Stimulated activated CD8-positive, alpha-beta memory T cell treated with anti-CD3 and anti-CD28 coated beads, Interleukin-2, amount 100 ng/mL, for 48 hours (primary cell): ENCODE measurements at places on chromosomes 7 and 10.

DNA sequence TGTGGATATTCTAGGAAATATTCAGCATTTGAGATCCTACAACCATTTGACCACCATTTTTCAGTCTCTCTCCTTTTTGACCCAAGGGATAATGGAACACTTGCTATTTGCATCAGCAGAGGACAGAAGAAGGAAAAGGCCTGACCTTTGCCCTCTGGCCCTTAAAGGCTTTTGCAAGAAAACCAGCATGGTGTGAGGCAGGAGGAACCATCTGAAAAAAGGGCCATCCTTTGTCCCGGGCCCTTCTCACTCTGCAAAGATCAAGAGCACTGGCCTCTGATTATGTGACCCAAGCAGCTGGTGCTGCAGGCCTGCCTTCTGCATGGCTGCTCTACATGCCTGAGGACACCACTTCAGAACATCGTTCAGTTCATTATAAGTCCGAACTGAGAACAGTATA is 133.3 kb upstream of the STK17A start:
- no peak for DNase-seq

DNA sequence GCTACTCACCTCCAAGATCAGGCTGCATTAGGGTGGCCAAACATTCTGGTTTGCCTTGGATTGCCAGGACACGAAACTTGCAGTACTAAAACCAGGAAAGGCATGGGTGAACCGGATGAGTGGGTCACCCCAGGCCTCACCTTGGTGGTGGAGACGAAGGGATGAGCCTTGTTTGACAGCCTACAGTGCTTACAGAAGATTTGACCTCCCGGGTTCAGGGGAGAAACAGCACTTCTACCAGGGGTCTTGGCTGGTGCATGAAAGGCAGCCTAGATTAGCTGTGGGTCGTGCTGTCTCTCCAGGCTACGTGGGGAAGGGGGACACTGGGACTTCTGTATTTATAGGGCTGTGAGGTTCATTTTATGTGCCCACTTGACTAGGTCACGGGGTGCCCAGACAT is 469.8 kb downstream of the PLXNA4 start:
- DNase-seq = no peak

DNA sequence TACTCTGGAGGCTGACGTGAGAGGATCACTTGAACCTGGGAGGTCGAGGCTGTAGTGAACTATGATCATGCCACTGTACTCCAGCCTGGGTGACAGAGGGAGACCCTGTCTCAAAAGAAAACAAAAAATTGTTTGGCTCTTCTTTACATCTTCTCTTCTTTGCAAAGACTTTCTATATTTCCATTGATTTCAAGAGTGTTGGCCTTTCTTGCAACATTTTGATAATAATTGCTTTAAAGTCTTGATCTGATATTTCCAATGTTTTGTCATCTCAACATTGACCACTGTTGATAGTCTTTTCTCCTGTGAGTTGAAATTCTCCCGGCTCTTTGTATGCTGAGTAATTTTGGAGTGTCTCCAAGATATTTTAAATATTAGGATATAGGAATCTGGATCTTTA is 17.8 kb upstream of the CLDN4 start:
- DNase-seq = no peak

DNA sequence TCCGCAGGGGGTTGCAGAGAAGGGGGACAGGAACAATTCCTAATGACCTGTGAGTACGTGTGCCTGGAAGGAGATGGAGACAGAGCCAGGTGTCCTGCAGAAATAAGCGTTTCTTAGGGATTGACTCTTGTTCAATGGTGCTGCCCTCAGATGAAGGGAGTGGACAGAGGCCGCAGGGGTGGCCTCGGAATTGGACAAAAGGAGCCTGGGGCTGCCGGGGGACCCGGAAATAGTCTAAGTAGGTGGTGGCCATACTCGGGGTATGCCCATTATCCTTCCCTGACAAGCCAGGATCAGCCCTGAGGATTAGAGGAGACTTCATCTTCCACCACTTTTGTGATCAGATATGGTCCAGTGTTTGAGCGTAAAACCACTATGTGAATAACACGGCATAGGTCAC is 39.2 kb downstream of the ELFN1 start:
- no peak for DNase-seq

DNA sequence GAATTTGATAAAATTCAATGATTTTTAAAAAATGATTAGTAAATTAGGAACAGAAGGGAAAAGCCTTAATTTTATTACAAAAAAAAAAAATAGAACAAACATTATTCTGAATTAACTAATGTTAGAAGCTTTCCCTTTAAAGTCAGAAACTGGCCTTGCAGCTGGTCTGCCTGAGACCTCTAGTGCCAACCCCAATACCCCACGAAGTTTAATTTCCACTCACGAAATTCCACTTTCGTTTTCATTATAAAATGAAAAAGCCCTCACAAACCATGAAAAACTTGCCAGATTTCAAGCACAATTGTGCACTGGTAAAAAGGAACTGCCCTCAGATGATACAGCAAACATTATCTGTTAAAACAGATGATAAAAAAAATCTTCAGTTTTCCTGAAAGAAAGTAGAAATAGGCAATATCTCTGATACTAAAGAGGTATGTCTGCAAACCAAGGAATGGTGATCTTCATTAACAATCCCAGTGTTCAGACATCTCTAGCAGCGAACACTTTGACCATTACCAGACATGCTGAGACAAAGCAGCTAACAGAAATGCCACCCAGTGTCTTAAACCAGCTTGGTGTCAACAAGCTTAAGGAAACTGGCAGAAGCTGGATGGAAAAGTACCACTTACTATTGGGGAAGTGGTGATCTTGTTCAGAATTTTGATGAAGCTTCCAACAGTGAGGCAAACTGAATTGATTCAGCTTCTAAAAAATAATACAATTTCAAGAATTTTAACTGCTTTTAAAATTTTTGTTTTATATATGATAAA is 80.2 kb downstream of the PALS2 start:
- no peak for DNase-seq

DNA sequence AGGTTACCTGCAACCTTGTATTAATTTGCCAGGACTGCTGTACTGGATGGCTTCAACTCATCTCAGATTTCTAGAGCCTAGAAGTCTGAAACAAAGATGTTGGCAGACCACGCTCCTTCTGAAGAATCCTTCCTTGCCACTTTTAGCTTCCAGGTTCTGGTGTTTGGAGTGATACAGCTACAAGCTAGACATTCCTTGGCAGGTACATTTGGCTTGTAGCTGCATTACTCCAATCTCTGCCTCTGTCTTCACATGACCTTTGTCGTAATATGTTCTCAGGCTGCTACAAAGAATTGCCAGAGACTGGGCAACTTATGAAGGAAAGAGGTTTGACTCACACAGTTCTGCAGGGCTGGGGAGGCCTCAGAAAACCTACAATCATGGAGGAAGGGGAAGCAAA is 146.3 kb downstream of the GALNT17 start:
- no peak for DNase-seq

- no peak for DNase-seq
Measured at GRCh38 chr10:78199759-78200158, 166.1 kb downstream of the RPS24 start.

- no peak for DNase-seq
Measured at GRCh38 chr7:128217030-128217805, 23.9 kb upstream of the LEP start.

- DNase-seq = no peak
Measured at GRCh38 chr10:86177537-86178155, 188.9 kb downstream of the GRID1 start.

GRCh38 chr7:47191876-47192291 is 390.0 kb downstream of the TNS3 start:
- DNase-seq = no peak

DNA sequence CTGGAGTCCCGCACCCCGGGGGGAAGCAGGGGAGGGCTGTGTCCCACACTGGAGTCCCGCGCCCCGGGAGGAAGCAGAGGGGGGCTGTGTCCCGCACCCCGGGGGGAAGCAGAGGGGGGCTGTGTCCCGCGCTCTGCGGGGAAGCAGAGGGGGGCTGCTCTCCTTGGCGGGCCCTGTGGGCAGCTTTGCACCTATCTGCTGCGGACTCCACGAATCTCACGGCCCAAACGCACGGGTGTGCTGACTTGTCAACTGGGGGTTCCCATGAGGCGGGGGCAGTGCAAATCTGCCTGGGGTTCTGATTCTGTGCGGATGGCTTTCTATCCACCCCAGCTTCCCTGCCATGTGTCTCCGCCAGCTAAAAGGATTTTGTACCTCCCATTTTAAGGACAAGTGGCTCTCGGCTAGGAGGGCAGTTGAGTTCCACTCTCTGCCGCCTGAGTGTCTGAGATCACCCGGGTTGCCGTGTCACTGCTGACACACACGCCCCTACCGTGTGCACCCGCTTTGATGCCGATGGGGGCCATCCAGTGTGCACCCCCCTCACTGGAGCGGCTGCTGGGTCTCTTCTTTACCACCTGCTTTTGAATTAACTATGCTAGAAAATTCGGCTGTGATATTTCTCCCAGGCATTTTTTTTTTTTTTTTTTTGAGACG is 20.5 kb downstream of the GPER1 start:
- no peak for DNase-seq

DNA sequence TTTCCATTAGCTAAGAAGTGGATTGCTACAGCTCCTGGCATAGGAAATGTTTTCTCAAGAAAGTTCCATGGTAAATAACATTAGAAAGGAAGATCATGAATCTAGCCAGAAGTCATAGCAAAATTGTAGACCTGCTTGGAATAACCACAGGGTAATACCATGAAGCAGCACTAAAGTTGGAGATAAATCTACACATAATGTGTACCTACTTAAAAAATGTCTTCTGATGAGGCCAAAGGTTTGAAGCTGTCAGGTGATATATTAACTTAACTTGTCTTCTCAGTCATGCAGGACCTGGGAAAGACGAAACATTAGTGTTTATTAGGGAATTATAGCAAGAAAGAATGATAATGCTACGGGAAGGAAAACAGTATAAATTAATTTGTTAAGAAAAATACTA is 6.3 kb downstream of the CISD1 start:
- DNase-seq = no peak
